ENCODE measurements at places on chromosomes 13 and 19.

DNA sequence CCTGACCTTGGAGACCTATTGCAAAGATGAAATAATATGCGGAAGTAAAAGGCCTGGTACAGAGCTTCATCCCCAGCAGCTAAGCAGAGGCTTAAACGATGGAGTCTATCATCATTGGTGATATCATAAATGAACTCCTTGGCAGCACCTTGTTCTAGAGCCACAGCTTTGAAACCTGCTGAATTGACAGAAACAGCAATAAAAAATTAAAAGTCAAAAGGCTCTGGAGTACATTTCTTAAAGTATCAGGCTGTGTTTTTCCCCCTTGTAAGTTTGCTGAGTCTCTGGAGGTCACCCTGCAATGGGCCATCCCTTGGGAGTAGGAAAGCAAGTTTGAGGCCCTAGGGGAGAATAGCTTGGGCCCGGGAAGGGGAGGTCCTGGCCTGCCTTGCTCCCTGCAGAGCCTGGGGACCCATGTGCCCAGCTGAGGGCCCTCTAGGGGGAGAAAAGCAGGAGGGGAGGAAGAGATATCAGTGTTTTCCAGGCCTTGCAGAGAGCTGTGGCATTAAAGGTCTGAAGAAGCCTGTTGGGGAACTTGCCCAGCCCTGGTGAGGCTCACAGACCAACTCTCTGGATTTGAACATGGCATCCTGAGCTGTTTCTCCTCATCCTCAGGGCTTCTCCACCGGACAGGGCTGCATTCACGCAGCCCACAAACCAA, 416.1 kb downstream of the ZNF536 start:
- DNase-seq = no peak

GRCh38 chr19:7418596-7418995, 69.9 kb downstream of the ARHGEF18 start:
- no peak for DNase-seq

GRCh38 chr13:90416519-90416918, 931.0 kb upstream of the MIR17HG start:
- DNase-seq = no peak

- DNase-seq = no peak
Measured at GRCh38 chr13:98273824-98274742, 97.0 kb upstream of the RNF113B start.

DNA sequence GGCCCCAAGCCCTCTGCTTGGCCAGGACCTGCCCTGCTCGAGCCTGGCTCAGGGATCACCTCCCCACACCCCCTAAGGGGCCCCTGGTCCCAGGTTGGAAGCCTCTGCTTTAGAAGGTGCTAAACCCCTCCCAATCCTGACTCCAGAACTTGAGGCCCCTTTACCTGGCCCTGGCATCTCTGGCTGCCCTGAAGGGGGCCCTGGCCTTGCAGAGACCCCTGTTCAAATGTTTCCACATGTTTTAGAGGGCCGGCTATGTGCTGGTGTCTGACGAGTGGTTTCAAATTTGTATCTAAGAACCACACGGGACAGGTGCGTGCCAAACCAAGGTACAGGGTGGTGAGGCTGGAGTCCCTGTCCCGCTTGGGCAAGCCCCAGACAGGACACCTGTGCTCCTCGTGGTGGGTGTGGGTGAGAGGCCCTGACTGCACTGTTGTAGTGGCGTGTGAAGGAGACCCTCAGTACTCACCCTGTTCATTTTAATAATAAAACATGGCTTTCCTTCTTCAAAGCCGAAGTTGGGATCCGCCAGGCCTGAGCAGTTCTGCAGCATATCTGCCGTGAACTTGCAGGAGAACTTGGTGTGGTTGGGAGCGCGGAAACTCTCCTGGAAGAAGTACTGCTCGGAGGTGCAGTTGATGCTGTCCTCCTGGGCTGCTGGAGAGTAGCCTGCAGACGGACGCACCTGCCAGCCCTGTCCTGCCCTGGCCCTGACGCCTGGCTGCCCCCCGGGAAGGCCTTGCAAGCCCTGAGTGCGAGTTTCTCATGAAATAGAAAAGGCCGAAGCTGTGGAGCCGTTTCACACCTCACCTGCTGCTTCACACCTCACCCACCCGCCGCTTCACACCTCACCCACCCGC, 5.4 kb downstream of the ATP4B start:
- no peak for DNase-seq

DNA sequence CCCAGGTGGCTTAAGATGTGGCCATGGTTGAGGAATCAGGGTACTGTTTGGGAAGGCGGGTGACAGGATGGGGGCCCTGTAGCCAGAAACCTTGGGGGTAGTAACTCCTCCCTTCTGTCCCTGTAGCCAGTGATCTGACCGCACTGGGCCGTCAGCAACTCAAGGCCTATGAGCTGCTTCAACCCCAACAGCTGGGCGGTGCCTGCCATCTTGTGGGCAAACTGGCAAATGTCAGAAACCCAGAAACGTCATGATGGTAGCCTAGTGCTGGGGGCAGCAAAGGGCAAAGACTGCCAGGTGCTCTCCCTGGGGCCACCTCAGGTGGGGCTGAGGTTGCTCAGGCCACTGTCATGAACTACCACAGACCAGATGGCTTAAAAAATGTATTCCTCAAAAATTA, 3.5 kb downstream of the COPE start:
- DNase-seq = peak; percentile 64

DNA sequence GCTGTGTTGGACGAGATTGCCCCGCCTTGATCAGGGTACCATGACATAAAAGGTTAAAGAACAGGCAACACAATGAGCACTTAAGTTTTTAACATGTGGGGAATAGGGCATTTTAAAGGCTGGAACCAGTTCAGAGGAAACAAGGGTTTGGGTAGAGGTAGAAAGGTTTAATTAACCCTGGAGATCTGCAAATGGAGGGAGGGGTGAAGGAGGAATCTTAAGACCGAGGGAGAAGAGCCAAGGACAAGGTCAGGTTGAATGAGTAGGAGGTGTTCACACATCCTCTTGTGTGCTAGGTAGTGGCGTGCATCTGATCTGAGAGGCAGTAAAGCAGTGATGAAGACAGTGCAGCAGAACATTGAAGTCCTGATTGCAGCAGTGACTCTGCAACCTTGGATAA, 28.5 kb downstream of the SKA3 start:
- DNase-seq = no peak

DNA sequence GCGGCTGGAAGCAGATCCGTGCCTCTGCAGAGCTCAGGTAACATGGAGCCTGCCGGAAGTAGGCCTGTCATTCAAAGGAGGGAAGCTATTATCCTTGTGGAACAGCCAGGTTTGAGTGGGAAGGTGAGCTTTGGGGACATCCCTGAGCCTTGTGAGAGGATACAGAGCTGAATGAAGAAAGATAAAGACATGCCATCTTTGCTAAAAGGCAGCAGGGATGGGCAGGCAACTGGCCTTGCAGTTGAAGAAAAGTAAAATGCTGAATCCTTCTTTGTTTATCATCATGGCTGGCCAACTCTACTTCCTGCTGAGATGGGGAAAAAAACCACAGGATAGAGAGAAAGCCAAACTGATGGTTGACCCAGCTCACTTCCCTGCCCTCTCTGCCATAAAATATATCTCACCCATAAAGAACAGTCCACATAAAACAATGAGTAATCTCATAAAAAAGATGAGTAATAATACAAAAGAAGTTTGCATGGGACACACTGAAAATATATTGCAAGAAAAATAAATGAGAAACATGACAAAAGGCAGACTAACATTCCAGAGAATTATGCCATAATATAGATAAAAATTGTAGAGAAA, 226.3 kb downstream of the DLEU7 start:
- DNase-seq = no peak

DNA sequence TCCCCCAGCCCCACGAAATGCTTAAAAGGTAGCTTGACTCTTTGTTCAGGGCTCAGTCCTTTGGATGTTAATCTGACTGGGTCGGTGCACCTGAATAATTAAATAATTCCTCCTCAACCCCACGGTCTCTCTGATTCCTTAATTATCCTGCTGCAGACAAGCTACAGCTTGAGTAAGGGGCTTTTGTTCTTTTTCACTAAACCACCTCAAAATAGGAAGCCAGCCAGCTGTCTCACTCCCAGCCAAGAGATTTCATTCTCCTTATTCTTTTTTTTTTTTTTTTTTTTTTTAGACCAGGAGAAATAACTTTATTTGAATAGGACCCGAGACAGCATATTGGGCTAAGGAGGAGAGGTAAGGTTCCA, 7.9 kb upstream of the FCGBP start:
- no peak for DNase-seq

Data from epithelial cell of esophagus (primary cell).